ENCODE measurements at places on chromosomes 7 and 10.

GRCh38 chr10:102675666-102676533, 31.6 kb downstream of the TRIM8 start:
- DNase-seq, result no peak

- DNase-seq, result no peak
These were observed 148.5 kb downstream of the PPP1R17 start for GRCh38 chr7:31835471-31835870.

- no peak for DNase-seq
These were observed 45.3 kb downstream of the RASGEF1A start for GRCh38 chr10:43221419-43222209.

- no peak for DNase-seq
These were observed 62.7 kb upstream of the FZD1 start for GRCh38 chr7:91201442-91202113.

GRCh38 chr7:1681581-1681980, 11.5 kb downstream of the ELFN1 start:
- no peak for DNase-seq

- no peak for DNase-seq
These were observed 2.8 kb downstream of the ZNF746 start for GRCh38 chr7:149494738-149495368.

DNA sequence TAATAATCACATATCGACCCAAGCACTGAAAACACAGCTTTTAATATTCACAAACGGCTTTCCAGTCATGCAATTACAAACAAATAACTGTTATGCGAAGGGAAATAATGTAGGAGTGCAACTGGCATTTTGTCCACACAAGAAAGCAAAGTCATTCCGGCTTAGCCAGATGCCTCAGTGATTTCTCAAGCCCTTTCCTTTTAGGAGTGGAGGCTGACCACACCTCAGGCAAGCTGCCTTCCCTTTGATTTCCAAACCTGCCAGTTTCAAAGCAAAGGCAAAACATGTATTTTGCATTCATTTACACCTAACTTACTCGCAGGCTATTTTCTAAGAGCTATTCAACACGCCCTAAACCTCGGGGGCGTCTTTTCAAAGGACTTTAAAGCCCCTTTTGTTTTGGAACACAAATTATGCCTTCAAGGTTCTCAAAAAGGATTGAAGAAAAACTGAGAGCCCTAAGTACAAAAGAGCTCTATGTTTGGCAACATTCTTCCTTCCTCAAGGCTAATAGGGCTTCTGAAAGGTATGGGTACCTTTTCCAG, 109.6 kb downstream of the CPXM2 start:
- DNase-seq, result no peak

GRCh38 chr10:9895981-9896380, 1121.7 kb upstream of the CELF2 start:
- no peak for DNase-seq

- DNase-seq, result no peak
These were observed 95.0 kb downstream of the FAM53B start for GRCh38 chr10:124649214-124649613.

DNA sequence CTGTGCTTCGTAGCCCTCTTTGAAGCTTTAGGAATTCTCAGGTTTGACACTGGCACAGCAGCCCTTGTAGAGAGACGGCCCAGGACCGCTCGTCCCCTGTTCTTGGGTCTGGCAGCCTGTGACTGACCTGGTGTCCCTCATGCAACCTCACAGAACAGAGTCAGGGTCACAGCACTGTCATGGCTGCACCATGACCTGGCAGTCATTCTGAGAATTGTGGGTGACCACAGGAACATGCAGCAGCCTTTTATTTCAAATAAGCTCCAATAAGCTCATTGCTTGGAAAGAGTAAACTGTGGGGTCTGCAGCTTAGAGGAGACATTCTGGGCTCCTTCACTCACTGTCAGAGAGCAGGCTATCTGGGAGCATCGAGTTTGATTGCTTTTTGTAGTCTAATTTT, 42.5 kb downstream of the MYO1G start:
- DNase-seq, result no peak

DNA sequence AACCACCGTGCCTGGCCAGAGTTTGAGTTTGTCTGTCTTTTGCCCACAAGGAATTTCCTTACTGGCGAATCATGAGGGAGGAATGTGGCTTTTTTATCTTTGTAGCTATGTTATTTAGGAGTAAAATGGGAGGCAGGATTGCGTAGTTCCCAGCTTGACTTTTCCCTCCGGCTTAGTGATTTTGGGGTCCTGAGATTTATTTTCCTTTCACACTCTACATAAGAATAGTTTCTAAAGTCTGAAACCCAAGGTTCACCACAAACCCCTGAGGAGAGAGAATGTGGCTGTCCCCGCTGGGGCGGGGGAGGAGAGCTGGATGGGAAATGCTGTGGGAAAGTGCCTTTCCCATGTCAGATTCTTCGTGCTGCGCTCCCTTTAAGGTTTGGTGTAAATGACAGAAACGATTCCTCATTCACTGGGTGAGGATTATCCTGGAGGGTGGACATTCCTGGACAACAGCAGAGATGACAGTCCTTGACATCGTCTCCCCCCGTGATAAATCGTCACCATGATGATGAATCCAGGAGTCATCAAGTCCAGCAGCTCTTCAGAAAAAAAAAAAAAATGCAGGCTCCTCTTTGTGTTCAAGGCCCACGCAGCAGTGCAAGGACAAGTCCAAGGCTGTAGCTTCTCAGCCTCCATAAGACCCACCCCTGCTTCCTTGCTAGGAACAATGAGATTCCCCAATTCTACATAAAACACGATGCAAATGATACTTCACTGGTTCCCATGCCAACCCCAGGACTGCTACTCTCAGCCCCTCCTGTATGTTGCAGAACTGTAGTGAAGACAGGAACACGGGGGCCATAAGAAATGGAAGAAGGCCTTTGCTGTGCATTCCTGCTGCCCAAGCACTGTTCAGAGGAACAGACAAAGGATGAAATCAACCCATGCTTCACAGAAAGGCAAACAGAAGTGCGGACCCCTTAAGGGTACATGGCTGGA, 233.1 kb downstream of the CCDC3 start:
- DNase-seq, result no peak

DNA sequence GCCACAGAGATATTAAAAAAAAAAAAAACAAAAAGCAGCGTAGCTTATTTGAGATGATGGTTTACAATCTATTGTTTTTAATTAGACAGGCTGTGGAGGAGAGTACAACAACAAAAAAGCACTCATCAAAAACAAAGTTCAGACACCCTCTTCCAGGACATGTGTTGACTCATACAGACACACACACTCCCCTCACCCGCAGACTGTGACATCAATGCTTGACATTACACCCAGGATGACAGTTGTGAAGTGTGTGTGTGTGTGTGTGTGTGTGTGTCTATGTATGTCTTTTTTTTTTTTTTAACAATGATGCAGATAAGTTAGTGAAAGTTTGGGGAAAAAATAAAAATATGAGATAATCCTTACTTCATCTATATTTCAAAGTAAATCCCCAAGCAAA, 303.6 kb downstream of the GPAM start:
- DNase-seq, result no peak

DNA sequence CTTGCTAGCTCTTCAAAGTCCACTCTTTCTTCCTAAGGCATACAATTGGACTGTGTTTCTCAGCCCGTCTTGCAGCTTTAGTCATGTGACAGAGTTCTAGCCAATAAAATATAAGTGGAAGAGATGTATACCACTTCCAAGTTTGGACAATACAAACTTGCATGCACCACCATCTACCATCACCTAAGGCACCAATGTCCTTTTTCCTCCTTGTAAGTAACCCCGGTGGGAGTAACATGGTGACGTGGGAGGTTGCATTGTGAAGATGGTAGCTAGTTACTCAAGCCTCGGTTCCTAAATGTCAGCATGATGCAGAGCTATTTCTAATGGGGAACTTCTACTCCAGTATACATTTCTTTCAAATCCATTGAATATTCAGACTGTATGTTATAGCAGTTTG, 5.3 kb upstream of the CACNB2 start:
- no peak for DNase-seq

- no peak for DNase-seq
These were observed 287.0 kb upstream of the CDC14C start for GRCh38 chr7:48637382-48637781.

- no peak for DNase-seq
These were observed 72.9 kb downstream of the ZNF783 start for GRCh38 chr7:149334930-149335329.

GRCh38 chr7:17126413-17127268, 171.8 kb upstream of the AHR start:
- DNase-seq, result peak; percentile 29

- DNase-seq, result no peak
These were observed 378.1 kb downstream of the RPS24 start for GRCh38 chr10:78411716-78412115.

GRCh38 chr10:120011359-120012130, 119.0 kb downstream of the SEC23IP start:
- no peak for DNase-seq

DNA sequence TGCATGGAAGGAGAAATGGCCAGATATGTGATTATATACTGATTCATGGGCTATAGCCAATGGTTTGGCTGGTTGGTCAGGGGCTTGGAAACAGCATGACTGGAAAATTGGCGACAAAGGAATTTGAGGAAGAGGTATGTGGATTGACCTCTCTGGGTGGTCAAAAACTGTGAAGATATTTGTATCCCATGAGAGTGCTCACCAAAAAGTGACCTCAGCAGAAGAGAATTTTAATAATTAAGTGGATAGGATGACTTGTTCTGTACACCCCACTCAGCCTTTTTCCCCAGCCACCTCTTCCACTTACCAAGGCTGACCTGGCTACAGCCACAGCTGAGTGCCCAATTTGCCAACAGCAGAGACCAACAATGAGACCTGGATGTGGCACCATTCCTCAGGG, 146.7 kb downstream of the GPR37 start:
- no peak for DNase-seq

- no peak for DNase-seq
These were observed 52.8 kb upstream of the ANTXRL start for GRCh38 chr10:46234026-46234425.

DNA sequence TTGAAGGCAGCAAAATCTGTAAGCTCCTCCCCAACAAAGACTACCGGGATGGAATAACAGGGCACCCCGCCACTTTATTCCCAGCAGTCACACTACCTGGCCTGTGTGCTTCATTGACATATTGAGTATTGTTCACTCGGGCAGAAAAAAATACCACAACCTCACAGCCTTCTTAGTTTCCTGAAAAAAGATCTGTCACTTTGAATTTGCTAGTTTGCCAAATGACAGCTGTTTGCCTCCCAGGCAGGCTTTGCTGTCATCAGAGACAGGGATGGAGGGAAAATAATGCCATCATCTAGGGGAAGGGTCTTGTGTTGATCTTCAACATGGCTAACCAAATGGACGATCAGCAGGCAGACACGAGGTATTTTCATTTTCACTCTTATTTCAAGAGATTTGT, 26.9 kb downstream of the BMPER start:
- DNase-seq, result no peak

DNA sequence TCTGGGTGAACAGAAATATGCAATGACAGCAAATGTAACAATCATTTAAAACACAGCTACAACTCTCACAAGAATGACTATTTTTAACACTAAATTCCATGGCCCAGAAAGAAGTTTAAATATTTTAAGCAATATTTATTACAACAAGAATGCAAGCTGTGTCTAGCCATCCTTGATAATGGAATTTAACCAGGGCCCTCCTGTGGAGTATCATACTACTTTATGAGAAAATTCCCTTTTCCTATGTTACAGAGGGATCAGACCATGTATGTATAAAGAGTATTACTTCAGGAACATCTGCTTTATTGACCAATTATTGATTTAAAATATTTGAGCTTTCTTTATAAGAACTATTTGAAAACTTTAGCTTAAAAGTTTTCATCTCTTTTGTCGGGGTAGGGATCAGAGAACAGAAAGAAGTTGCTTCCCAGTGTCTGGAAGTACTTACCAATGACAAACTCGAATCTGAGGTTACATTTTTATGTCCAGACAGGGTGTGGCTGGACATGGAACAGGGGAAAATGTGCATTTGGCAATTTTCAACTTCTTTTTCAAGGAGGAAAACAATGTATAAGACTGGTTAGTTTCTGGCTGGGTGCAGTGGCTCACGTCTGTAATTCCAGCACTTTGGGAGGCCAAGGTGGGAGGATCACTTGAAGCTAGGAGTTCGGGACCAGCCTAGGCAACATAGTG, 48.3 kb upstream of the NRBF2 start:
- DNase-seq, result no peak

GRCh38 chr7:587767-588166, 68.1 kb upstream of the PDGFA start:
- no peak for DNase-seq

- DNase-seq, result no peak
These were observed 4.3 kb downstream of the NOC3L start for GRCh38 chr10:94358480-94358879.

DNA sequence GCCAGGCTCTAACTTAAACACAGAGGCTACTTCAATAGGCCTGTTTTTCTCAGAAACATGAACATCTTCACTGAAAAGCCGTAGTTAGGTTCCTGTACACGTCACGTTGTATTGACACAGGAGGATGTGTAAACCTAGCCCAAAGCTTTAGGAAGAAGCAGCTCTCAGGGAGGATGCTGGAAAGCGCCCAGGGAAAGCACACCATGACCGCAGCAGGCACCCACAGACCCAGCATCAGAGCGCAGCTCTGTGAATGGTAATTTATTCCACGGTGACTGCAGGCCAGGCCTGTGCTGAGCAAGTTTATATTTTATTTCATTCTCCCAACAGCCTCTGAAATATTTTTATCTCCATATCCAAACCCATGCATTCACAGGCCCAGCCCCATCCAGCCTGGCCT, 51.1 kb downstream of the ASB13 start:
- no peak for DNase-seq

DNA sequence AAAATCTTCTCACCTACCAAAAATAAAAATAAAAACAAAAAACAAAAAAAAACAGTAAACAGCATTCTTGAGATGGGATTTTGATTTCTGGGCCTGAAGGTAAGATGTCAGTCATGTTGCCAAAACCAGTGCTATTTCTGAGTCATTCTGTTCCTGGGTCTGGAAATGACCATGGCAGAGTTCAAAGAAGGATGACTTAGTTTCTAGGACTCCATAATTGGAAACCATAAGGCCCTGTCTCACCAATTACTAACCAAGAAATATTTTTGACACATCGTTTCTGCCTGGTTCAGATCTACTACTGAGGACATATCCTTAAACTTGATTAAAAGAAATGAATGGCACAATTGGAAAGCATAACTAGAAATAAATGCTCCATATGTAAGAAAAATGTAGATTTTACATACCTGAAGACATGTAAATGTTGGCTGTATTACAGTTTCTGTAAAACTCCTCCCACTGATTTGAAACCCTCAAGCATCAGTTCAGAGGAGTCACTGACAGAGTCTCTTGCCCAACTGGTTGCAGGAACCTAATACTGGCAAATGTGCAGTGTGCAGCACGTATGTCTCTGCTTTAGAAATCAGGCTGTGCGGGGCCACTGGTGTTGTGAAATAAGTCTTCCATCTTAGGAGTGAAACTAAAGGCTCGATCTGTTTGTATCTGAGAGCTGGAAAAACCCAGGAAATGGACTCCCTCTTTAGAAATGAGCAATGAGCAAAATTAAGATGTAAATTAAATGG, 84.8 kb upstream of the EGR2 start:
- no peak for DNase-seq
